ENCODE measurements at places on chromosomes 3 and 15. TPM values are rescaled to one million over a fixed set of nuclear protein-coding genes. Genes with fewer than 3 reads are reported as not detected.
A peak's percentile ranks its signal among the peaks of the same experiment; 100 is the strongest.

DPH3 gene
- total RNA-seq: 10.6 TPM

DNA sequence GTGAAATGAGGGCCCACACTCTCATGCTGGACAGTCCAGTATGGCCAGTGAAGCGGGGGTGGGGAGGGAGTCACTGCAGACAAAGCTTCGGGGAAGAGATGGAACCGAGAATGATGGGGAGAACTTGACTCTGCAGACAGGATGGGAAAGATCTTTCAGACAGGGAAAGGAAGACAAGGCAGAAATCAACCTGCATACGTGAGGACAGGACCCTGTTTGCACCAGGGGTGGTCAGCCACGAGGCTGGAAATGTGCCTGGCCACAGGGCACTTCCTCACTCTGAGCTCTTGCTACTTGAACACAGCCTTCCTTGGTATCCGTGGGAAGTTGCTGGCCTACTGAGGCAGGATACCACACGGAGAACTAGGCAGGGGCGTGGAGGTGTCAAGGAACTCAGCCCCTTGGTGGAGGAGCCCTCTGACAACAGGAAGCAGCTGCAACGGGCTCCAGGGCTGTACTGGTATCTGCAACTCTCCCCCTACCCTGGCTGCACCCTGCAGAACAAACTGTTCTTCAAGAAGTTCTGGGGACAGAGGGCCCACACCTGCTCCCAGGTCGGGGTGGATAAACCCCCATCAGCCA lies 9.3 kb upstream of the SRP14 start:
- no peak for DNase-seq
- H3K4me3 ChIP-seq: no peak overlapping the region
- peak overlapping the region; percentile 37 for H3K27ac ChIP-seq
- H3K36me3 ChIP-seq: no peaks in the 10 kb centered on the region
- H3K27me3 ChIP-seq: no peaks in the 10 kb centered on the region

GRCh38 chr3:79380581-79380980 lies 387.2 kb downstream of the ROBO1 start:
- no peaks in the 10 kb centered on the region for H3K4me1 ChIP-seq
- no peak overlapping the region for H3K27ac ChIP-seq
- no peaks in the 10 kb centered on the region for H3K27me3 ChIP-seq

STAB1 gene
- total RNA-seq: 15.5 TPM

Data from esophagus squamous epithelium (tissue), 5 donors.